Activated T-helper 2 cell treated with anti-CD3 and anti-CD28 coated beads, Interferon-gamma antibody, Interleukin-2, Interleukin-4, amounts not matched to agents 10 μg/mL and 5 μg/mL and 100 μg/mL, durations not matched to agents 14 hours and 24 hours and 36 hours (primary cell): ENCODE measurements at places on chromosomes 7 and 10.
A peak's percentile ranks its signal among the peaks of the same experiment; 100 is the strongest.

- no peaks in the 10 kb centered on the region for H3K4me1 ChIP-seq
- peaks cover 17% of the 10 kb centered on the region for H3K27me3 ChIP-seq
- H3K36me3 ChIP-seq: no peaks in the 10 kb centered on the region
- H3K27ac ChIP-seq: no peak overlapping the region
- H3K4me3 ChIP-seq: no peak overlapping the region
Observed at GRCh38 chr7:22363756-22364422, 6.9 kb upstream of the RAPGEF5 start.

DNA sequence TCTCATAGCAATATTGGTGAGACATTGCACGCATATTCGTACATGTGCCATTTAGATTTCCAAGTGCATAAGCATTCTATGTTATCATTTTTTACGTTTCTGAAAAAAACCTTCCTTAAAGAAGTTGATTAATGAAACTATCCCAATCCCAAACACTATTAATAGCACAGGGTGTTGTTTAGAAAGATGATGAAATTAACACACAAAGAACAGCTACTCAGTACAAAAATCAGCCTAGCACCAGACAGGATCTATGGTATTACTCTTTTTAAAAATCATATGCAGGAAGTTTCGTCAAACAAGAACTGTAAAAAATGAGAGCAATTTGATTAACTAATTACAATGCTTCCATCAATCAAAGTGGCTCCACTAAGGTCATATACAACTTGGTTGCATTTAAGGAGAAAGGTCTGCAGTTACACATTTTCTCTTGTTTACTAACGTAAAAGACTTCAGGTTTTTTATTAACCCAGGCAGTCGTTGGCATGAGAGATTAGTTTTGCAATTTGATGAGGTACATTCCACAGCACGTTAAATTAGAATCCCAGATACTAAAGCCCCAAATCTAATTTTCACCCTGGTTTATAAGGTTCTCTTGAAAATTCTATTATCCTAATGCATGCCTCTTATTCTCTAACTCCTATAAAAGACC is 38.1 kb downstream of the SLC35B4 start:
- H3K36me3 ChIP-seq: no peaks in the 10 kb centered on the region
- no peak overlapping the region for H3K27ac ChIP-seq
- DNase-seq: no peak

DNA sequence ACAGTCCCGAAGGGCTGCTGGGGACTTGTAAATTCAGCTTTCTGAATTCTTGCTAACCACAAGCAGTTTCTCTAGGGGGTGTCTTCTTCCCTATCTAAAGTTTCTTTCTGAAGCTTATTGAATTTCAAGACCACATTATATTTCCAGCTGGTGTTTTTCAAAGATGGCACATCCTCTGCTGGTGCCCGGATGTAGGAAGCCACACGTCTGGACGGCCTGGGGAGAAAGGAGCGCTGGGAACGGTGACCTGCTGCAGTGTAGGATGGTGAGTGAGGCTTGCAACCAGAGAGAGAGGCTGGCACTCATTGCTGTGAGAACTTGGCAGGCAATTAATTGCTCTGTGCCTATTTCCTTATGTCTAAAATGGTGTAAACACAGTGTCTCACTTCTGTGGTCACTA is 776.4 kb downstream of the TYW1 start:
- no peak overlapping the region for H3K27ac ChIP-seq
- no peaks in the 10 kb centered on the region for H3K4me1 ChIP-seq
- no peaks in the 10 kb centered on the region for H3K36me3 ChIP-seq
- H3K4me3 ChIP-seq: no peak overlapping the region
- H3K27me3 ChIP-seq: no peaks in the 10 kb centered on the region

GRCh38 chr7:24821754-24822054 is 64.4 kb upstream of the GSDME start:
- peaks cover 72% of the 10 kb centered on the region for H3K36me3 ChIP-seq
- peak overlapping the region; percentile 97 for H3K27ac ChIP-seq
- DNase-seq: no peak

DNA sequence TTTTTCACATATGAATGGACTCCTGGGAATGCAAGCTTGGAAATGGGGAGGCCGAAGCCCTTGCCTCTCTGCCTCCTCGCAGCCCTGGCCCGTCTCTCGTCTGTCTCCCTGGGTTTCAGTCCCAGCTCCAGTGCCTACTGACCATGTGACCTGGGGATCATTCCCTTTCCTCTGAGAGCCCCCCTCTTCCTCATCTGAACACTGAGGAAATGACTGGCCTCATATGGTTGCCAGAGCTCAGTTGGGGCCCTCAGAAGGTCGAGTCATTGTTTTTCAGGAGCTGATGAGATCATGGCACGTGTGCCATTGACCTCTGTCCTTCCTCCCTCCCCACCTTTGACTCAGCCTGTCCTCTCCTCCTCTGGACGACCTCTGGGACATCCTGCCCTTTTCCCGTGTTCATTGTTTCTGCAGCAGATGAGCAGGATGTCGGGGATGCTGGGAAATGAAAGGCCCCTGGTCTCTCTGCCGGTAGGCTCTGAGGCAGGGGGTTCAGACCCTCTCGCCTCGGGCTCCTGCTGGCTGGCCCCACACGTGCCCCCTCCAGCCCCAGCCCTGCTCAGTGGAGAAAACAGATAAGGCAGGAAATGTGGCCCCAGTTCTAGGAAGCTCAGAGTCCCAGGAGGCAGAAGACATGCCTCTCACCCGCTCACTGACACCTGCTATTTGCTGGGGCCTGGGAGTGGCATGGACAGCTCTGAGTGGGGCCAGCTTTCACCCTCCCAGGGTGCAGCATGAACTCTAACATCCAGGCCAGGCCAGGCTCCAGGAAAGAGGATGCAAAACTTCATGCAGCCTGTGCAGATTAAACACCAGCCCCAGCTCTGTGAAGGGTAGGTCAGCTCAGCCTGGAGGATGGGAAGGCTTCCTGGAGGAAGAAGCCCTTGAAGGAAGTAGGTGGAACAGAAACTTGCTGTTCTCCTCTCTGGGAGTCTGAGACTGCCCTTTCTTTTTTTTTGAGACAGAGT is 8.3 kb upstream of the PPP1R35 start:
- peak overlapping the region; percentile 89 for H3K27ac ChIP-seq
- H3K27me3 ChIP-seq: no peaks in the 10 kb centered on the region
- H3K36me3 ChIP-seq: no peaks in the 10 kb centered on the region
- DNase-seq: no peak

- no peak overlapping the region for H3K27ac ChIP-seq
- no peak for DNase-seq
- H3K36me3 ChIP-seq: no peaks in the 10 kb centered on the region
- H3K4me1 ChIP-seq: peaks cover 3% of the 10 kb centered on the region
Observed at GRCh38 chr10:125054216-125054615, 106.1 kb downstream of the CTBP2 start.

- no peaks in the 10 kb centered on the region for H3K36me3 ChIP-seq
- no peak overlapping the region for H3K4me3 ChIP-seq
- no peaks in the 10 kb centered on the region for H3K27me3 ChIP-seq
- peaks cover 4% of the 10 kb centered on the region for H3K4me1 ChIP-seq
Observed at GRCh38 chr7:74632505-74632904, 25.0 kb upstream of the GTF2I start.

- H3K27me3 ChIP-seq: no peaks in the 10 kb centered on the region
- H3K36me3 ChIP-seq: no peaks in the 10 kb centered on the region
- no peaks in the 10 kb centered on the region for H3K4me1 ChIP-seq
- no peak for DNase-seq
- H3K4me3 ChIP-seq: no peak overlapping the region
- no peak overlapping the region for H3K27ac ChIP-seq
Observed at GRCh38 chr10:115939101-115939854, 333.7 kb downstream of the GFRA1 start.

DNA sequence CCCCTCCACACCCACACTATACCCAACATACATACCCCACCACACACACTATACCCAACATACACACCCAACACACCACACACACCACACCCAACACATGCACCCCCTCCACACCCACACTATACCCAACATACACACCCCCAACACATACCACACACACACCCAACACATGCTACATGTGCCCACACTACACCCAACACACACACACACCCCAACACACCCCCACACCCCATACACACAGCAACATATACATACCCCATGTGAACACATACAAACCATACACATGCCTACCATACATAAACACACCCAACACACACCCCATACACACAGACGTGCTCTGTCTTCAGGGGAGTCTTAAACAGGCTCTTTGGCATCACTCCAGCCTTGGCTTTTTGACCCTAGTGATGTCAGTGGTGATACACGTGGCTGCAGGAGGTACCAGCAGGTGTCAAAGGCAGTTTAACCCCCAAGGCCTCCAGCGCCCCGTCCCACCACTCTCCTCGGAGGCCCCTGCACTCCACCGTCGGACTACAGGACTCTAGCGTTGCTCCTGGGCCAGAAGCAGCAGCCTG is 73.4 kb downstream of the HIPK2 start:
- H3K36me3 ChIP-seq: no peaks in the 10 kb centered on the region
- no peaks in the 10 kb centered on the region for H3K27me3 ChIP-seq
- peaks cover 15% of the 10 kb centered on the region for H3K4me1 ChIP-seq

- H3K4me3 ChIP-seq: no peak overlapping the region
- H3K27me3 ChIP-seq: no peaks in the 10 kb centered on the region
- no peak for DNase-seq
- H3K4me1 ChIP-seq: no peaks in the 10 kb centered on the region
- H3K27ac ChIP-seq: no peak overlapping the region
Observed at GRCh38 chr7:95011146-95011928, 103.9 kb downstream of the PPP1R9A start.

DNA sequence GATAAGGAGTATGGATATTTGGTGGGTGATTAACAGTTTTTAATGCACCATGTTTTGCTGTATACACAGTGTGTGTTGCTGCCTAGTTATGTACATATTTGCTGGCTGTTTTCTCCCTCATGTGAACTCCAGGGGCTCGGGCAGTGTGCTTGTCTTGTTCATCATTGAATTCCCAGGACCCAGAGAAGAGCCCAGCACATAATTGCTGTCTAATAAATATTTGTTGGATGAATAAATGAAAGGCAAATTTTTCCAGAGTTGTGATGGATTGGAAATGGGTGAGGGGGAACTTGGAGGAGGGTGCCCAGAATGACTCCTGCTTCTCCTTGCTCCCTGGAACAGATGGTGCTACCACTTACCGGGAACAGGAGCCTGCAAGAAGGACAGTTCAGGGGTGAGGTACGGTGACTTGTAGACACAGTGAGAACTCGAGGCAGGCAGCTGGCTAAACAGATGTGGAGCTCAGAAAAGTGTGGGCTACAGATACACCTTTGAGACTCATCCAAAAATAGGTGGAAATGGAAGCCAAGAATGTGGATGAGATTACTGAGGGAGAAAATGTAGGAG is 586.8 kb upstream of the MGMT start:
- no peaks in the 10 kb centered on the region for H3K36me3 ChIP-seq
- no peak overlapping the region for H3K4me3 ChIP-seq
- H3K4me1 ChIP-seq: no peaks in the 10 kb centered on the region

DNA sequence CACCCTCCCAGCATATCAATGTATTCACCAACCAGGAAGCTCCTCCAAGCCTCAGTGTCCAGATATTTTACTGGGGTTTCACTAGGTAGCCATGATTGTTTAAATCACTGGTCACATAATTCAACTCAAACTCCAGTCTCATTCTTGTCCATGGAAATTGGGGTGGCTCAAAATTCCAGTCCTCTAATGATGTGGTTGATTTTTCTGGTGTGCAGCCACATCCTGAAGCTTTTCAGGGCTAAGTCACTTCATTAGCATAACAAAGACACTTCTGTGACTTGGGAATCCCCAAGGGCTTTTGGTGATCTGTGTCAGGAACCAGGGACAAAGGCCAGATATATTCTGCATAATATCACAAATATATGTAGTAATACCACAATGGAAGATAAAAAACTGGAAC is 786.9 kb upstream of the IGFBP3 start:
- no peak for DNase-seq
- H3K4me3 ChIP-seq: no peak overlapping the region
- no peaks in the 10 kb centered on the region for H3K4me1 ChIP-seq
- H3K27ac ChIP-seq: no peak overlapping the region
- H3K36me3 ChIP-seq: no peaks in the 10 kb centered on the region

- no peak for DNase-seq
- no peak overlapping the region for H3K4me3 ChIP-seq
- no peak overlapping the region for H3K27ac ChIP-seq
- no peaks in the 10 kb centered on the region for H3K27me3 ChIP-seq
- H3K36me3 ChIP-seq: peaks cover 59% of the 10 kb centered on the region
Observed at GRCh38 chr7:127375631-127376030, 16.9 kb downstream of the ZNF800 start.

GRCh38 chr7:115680921-115681320 is 349.6 kb downstream of the TFEC start:
- no peak overlapping the region for H3K27ac ChIP-seq
- DNase-seq: no peak
- no peak overlapping the region for H3K4me3 ChIP-seq

DNA sequence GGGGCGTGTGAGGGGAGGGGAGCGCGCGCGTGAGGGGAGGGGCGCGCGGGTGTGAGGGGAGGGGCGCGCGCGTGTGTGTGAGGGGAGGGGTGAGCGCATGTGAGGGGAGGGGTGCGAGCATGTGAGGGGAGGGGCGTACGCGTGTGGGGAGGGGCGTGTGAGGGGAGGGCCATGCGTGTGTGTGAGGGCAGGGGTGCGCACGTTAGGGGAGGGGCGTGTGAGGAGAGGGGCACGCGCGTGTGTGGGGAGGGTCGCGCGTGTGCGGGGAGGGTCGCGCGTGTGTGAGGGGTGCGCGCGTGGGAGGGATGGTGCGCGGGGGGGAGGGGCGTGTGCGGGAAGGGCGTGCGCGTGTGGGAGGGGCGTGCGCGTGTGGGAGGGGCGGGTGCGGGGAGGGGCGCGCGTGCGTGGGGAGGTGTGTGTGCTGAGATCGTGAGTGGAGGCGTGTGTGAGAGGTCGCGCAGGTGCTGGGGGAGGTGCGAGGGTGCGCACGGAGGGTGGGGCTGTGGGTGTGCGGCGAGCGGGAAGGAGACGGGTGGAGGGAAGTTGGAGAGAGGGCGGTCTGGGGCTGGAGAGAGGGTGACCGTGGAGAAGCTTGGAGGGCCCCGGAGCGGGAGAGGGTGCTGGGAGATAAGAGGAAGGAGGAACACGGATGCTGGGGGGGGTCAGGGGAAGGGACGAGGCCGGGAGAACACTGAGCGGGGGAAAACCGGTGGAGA is 19.7 kb downstream of the MXI1 start:
- peaks cover 18% of the 10 kb centered on the region for H3K27me3 ChIP-seq
- peaks cover 27% of the 10 kb centered on the region for H3K4me1 ChIP-seq
- H3K4me3 ChIP-seq: peak overlapping the region; percentile 95
- peak overlapping the region; percentile 97 for H3K27ac ChIP-seq
- no peak for DNase-seq

- no peak overlapping the region for H3K4me3 ChIP-seq
- H3K36me3 ChIP-seq: no peaks in the 10 kb centered on the region
- peaks cover 14% of the 10 kb centered on the region for H3K4me1 ChIP-seq
- peak; percentile 71 for DNase-seq
- no peaks in the 10 kb centered on the region for H3K27me3 ChIP-seq
- peak overlapping the region; percentile 76 for H3K27ac ChIP-seq
Observed at GRCh38 chr7:1176891-1177373, 16.9 kb upstream of the ZFAND2A start.

- no peaks in the 10 kb centered on the region for H3K27me3 ChIP-seq
- H3K4me3 ChIP-seq: no peak overlapping the region
- peaks cover 52% of the 10 kb centered on the region for H3K4me1 ChIP-seq
- H3K27ac ChIP-seq: no peak overlapping the region
Observed at GRCh38 chr10:114491419-114491818, 87.1 kb upstream of the AFAP1L2 start.

GRCh38 chr10:1963341-1963740 is 226.0 kb upstream of the ADARB2 start:
- H3K36me3 ChIP-seq: no peaks in the 10 kb centered on the region
- H3K4me1 ChIP-seq: no peaks in the 10 kb centered on the region
- no peak for DNase-seq
- no peaks in the 10 kb centered on the region for H3K27me3 ChIP-seq
